ENCODE measurements at places on chromosomes 11 and 22. TPM values are rescaled to one million over a fixed set of nuclear protein-coding genes. Genes with fewer than 3 reads are reported as not detected.

ANO5 gene
- 0.89 TPM for total RNA-seq

C11orf16 gene
- not detected for total RNA-seq

HRAS gene
- total RNA-seq = 93.4 TPM

FIBIN gene
- total RNA-seq = not detected

GDPD5 gene
- total RNA-seq = 13.1 TPM

CBLIF gene
- not detected for total RNA-seq

TUB gene
- total RNA-seq = 5.2 TPM

PARVG gene
- total RNA-seq = not detected

GPHA2 gene
- total RNA-seq = not detected

POLR2L gene
- 560 TPM for total RNA-seq

MMP11 gene
- 0.17 TPM for total RNA-seq

KIAA1671 gene
- total RNA-seq = 9.7 TPM
